ENCODE measurements at places on chromosomes 3 and 15.

DNA sequence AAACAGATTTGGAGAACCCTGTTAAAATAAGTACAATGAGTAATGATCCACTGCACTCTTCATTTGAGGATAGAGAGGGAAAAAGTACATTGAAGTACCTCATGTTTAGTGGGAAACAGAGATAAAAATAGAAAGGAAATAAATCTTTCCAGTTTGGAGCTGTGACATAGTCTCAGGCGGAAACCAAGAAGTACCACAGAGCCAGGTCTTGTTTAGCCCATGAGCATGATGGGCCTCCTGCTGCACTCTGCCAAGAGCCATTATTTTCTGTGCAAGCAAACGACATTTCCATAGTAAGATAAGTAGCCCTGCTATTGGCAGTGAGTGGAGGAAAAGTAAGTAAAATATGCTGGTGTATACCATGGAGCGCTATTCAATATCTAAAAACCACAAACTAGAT lies 796.1 kb downstream of the TBL1XR1 start:
- DNase-seq, result no peak

- no peak for DNase-seq
These were observed 56.0 kb upstream of the SUCLG2 start for GRCh38 chr3:67710396-67710795.

DNA sequence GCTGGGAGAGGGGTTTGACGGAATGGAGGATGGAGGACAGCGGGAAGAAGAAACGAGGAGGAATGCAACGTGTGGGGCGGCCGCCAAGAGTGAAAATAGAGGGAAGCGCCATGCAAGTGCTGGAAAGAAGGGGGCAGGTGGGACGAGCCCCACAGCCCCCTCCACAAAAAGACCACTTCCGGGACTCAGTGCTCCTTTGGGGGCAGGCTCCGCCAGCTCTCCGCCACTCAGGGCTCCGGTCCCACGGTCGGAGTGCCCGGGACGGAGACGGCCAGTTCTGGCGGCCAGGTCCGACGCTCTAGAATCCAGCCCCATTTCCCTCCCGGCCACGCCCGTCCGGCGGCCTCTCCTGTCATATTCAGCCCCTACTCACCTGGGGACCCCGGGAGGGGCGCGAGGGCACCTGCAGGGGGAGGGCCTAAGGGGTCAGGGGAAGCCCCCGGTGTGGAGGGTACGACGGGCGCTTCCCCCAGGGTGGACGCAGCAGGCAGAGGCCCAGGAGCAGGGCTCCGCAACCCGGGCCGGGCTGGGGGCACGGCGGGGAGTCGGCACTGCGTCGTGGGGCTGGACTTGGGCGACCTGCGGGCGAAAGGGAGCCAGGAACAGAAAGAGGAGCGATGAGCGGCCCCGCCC lies 25.5 kb upstream of the CSPG4 start:
- DNase-seq, result no peak

DNA sequence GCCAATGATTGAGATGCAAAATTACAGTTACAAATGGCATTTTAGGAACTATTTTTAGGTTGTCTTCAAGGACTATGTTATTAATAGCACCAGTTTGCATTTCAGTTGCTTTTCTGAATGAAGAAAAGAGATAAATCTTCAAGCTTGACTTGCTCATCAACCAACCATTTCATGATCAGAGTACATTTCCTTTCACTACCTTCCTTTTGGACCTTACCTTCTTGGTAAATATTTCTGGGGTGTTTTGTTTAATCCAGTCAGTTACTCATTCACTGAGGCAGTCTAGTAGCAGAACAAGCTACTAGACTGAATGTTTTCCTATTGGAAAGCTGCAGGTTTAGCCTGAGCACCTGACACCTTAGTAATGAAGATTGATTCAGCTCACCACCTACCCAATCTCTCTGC lies 8.2 kb downstream of the SLC27A2 start:
- DNase-seq, result peak; percentile 14

- DNase-seq, result no peak
These were observed 21.7 kb downstream of the SH3BP5 start for GRCh38 chr3:15310491-15311370.

DNA sequence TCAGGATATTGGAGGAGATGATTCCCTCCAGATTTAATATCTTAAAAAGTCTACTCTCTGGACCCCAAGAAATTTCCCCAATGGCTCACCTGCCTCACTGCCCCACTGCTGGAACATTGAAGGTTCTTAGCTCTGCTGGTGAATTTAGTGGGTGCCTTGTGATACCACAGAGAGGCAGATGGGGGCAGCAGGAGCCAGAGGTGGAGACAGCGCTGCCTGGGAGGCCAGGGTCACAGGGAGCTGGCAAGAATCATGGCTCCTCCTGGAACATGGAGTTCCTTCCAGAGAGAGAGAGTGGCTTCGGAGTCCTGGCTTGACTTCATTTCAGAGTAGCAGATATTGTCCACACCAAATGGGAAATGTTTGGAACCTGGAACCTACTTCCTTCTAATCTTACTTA lies 263.5 kb upstream of the CFAP20DC start:
- peak; percentile 12 for DNase-seq

- DNase-seq, result no peak
These were observed 329.1 kb downstream of the FOXP1 start for GRCh38 chr3:71254281-71255057.

DNA sequence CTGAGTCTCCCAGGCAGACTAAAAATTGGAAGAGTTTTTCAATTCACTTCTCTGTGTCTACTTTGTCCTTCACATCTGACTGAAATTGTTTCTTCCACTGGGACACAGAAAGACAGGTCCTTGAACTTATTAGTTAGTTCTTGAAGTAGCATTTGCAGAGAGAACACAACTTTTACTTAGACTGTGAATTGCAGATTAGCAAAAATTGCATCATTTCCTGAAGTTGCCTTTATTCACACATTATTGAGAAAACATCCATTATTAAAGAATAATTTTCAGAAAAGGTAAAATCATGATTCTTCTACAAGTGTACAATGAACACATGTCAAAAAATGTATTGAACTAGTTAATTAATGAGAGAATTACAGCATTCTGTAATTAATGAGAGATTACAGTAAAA lies 1.4 kb upstream of the COMMD2 start:
- no peak for DNase-seq

DNA sequence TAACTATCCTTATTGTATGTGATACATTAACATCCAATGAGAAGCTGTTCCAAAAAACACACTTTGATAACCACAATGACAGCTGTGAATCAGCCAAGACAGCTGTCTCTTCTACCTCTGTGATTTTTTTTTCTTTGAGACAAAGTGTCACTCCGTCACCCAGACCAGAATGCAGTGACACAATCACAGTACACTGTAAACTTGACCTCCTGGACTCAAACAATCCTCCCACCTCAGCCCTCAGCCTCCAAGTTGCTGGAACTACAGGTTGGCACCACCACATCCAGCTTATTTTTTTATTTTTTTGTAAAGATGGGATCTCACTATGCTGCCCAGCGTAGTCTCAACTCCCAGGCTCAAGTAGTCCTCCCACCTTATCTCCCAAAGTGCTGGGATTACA lies 73.5 kb upstream of the TMCO5A start:
- no peak for DNase-seq

DNA sequence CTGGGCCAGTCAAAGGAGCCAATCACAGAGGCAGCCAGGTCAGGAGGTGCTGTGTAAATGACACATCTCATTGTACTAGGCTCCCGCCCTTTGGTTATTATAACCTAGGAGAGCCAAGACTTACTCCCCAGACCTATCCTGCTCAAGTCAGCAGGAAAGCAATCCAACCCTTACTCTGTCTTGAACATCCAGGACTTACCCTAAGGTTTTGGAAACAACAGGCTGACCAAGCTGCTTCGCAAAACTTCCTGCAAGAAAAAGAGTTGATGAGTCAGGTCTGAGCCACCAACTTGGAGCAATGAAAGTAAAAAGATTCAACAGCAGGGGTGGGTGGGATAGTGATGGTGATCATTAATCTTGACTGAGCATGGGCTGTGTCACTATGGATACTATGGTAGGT lies 144.4 kb downstream of the MYLK start:
- DNase-seq, result no peak

GRCh38 chr3:188417766-188418165 lies 263.8 kb downstream of the LPP start:
- DNase-seq, result no peak

DNA sequence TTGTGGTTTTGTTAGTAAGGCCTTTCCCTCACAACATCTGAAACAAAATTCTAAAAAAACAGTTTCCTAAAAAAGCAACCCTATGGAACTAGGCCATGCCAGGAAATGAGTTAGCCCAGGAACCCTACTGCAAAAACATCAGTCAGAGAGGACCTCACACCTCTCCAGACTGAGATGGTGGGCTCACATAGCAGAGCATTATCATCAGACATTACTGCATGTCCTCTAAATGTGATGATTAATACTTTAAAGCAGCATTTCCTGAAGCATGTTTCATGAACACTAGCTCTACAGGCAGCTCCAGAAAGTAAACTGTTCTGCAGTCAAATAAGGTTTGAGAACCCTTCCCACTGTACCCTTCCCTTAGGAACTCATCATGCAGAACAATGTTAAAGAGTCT lies 232.3 kb upstream of the MRPL3 start:
- DNase-seq, result no peak

DNA sequence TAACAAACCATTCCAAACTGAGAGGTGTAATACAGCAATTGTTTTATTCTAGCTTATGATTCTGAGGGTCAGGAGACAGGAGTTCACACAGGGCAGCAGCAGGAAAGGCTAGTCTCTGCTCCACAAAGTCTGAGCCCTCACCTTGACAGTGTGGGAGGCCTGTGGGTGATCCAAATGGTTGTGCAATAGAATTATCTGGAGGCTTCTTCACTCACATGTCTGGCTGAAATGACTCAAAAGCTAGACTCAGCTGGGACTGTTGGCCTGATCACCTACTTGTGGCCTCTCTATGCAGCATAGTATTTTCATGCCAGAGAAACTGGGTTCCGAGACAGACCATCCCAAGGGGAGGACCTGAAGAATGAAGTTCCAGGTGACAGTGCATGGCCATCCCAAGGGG lies 233.9 kb upstream of the UBE2E2 start:
- no peak for DNase-seq

DNA sequence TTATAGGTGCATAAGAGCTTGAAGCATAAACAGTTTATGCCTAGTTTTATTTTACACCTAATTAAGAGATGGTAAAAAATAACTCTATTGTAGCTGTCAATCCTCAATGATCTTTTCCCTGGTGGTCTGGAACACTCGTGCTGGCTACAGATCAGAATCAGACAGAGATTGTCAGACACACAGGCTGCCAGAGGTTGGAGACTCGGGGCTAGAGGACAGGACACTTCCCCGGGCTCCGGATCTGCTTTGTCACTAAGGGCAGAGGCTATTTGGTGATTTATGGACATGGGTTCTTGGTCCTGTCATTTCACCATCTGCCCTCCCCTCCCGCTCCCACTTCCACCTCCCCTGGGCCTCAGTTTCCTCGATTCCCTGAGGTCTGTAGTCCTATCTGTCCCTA lies 16.5 kb upstream of the FAM174B start:
- DNase-seq, result no peak

- no peak for DNase-seq
These were observed 8.1 kb downstream of the FAM131A start for GRCh38 chr3:184345317-184346144.

GRCh38 chr3:112555535-112556170 lies 6.1 kb downstream of the ATG3 start:
- no peak for DNase-seq

- DNase-seq, result peak; percentile 77
These were observed 2.3 kb downstream of the FBXL22 start for GRCh38 chr15:63599401-63600000.

DNA sequence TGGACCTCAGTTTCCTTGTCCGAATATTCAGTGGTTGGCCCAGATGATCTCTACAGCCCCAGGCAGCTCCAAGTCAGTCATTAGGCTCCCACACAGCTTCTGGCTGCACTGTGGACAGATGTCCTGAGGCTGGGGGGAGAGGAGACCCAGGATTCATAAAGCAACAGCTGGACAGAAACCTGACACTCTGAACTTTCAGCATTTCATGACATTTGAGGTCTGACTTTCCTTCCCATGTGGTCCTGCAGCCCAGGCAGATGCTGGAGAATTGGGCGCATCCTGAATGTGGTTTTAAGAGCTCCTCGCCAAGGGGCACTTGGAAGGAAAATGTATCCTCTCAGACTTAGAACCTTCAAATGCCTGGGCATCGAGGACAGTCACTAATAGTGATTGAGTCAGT lies 307.6 kb upstream of the LRRFIP2 start:
- no peak for DNase-seq

- no peak for DNase-seq
These were observed 554 bp downstream of the CHST13 start for GRCh38 chr3:126524429-126524988.

GRCh38 chr15:48242535-48242934 lies 36.4 kb downstream of the SLC12A1 start:
- no peak for DNase-seq

GRCh38 chr3:176566757-176567156 lies 630.5 kb downstream of the TBL1XR1 start:
- DNase-seq, result no peak

- no peak for DNase-seq
These were observed 1.5 kb downstream of the ZNF639 start for GRCh38 chr3:179324270-179324754.

- no peak for DNase-seq
These were observed 1455.9 kb downstream of the SI start for GRCh38 chr3:163622384-163622783.

- DNase-seq, result no peak
These were observed 27.5 kb upstream of the NDUFB4 start for GRCh38 chr3:120568598-120568997.

DNA sequence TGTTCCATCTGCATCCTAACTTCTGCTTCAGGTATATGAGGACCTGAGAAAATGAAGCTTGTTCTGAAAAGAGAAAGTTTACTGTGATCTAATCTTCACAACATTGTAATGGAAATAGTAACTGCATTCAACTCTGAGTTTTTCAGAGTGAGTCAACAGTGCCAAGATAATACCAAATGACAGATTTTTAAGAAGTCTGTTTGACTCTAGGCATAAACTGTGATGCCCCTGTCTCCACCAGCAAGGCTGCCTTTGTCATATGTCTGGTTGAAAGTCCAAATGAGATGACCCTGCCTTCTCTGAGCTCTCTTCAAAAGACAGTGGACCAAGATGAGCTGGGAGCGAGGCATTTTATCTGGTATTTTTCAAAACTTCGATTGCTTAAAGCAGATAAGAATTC lies 44.8 kb upstream of the B3GNT5 start:
- no peak for DNase-seq

DNA sequence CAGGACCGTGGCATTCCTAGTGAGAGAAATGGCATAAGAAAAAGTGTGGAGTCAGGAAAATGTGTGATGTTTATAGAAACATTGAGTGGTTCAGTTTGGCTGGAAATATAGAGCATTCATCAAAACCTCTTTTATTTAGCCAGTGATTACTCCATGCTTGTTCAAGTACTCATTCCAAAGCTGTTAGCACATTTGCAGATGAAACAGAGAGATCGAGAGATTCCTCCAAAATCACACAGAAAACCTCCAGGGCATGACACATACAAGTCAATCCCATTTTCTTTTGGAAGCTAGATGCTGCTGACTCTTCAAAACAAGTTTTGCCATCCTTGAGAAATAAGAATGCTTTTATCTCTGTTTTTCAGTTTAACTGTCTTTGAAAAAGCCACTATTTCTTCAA lies 11.5 kb upstream of the MB21D2 start:
- DNase-seq, result no peak

Data from germinal center (tissue), 1 donor.